ENCODE measurements at places on chromosomes 5 and 9. TPM values are rescaled to one million over a fixed set of nuclear protein-coding genes. Genes with fewer than 3 reads are reported as not detected.

Gene MARCHF11
- 2.7 TPM for polyA plus RNA-seq

Gene F2RL1
- 32.4 TPM for polyA plus RNA-seq

Gene WWC1
- polyA plus RNA-seq = 104 TPM

Gene ANGPTL2
- 9.7 TPM for polyA plus RNA-seq

Gene SH2D3C
- polyA plus RNA-seq = 17.6 TPM

Gene PGM5
- 35.6 TPM for polyA plus RNA-seq

Gene TRIM32
- 21.5 TPM for polyA plus RNA-seq

Gene ENHO
- polyA plus RNA-seq = 1.4 TPM

Gene MARVELD2
- polyA plus RNA-seq = 24.4 TPM

Gene ZCCHC10
- 28.8 TPM for polyA plus RNA-seq

DNA sequence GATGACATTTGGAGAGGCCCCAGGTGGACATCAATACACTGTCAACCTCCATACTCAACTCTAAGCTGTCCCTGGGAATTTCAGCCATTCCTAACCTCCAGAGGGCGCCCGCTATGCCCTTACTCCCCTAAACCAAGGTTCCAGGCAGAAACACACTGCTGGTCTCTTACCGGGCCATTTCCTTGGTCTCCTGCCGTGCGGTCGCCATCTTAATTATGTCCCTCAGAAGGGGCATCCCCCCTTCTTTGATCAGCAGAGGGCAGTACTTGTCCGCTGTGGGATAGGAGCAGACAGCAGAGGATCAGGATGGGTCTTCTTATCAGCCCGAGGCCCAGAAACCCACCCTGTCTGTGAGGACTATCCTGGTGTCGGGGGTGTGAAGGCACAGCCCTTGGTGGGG, 9.3 kb upstream of the ZDHHC12 start:
- peak; percentile 65 for DNase-seq

DNA sequence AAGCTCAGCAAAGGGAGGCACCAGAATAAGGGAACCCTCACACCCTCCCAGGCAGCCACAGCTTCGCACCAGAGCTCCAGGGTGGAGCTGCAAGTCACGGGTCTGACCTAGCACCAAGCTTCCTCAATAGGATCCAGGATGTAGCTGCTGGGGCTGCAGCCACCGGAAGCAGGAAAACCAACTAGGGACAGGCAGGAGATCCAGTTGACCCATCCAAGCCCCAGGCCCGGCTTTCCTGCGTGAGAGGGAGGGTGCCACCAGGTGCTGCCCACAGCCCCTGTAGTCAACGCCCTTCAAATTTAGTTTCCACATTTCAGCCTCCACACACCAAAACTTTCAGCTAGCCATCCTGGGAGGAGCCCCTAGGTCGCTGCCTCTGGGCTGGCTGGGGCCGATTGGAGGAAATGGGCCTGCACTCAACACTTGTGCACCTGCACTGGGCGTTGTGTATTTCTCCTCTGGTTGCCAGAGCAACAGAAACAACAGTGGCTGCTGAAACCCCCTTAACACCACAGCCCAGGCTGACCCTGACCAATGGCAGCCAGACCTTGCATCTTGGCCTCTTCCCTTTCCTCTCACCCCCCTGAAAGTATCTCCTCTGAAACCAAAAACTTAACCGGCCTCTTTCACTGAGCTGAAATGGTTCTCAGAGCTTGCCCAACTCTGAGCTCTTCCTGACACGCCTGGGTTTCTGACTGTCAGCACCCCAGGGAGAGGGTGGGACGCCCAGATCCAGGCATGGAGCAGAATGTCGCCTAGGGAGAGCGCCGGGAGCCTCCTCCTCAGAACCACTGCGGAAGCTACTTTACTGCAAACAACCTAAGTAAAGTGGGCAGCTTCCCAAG, 226.5 kb upstream of the MAP3K1 start:
- no peak for DNase-seq

- no peak for DNase-seq
Measured at GRCh38 chr9:87954230-87954629, 20.1 kb downstream of the CDK20 start.

GRCh38 chr5:12119657-12120056, 215.4 kb upstream of the CTNND2 start:
- DNase-seq = no peak

DNA sequence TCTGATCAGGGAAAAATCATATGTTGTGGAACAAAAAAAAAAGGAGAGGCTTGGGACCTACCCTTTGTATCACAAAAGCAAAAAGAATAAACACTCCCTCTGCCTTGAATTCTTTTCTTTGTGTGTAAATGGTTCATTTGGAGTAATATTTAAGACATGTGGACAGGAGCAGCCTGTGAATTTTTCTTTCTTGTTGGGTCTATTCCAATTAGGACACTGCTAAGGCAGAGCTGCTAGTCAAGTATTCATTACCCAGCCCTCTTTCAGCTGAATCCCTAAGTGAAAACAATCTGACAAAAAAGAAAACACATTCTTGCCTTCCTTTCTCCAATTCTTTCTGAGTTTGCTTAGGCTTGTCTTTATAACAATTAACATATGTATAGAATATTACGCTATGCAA, 330.0 kb downstream of the EBF1 start:
- DNase-seq = peak; percentile 60

- no peak for DNase-seq
Measured at GRCh38 chr5:169988206-169988605, 7.9 kb upstream of the INSYN2B start.

DNA sequence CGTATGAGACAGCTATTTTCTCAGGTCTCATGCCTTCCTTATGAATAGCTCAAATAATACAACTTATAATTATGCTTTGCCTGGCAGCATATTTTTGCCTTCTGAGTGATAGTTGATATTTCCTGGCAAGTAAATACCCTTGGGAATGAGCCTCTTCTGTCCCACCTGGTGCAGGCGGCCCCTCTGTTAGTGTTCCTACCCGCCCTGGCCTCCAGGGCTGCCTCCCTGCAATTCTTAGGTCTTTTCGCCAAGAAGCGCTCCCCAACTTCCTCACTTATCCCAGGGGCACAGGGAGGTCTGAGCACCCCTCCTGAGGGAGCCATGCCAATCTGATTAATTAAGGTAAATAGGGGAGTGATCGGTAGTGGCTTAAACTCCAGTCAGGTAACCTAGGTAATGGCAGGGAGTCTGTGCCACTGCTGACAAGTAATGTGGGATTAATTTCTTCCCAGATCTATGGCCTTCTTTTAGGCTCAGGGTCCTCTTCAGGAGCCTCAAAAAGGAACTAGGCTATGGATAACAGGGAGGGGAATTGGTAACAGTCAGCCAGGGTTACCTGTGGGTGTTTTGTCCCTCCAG, 81.5 kb downstream of the GALNT10 start:
- no peak for DNase-seq

- DNase-seq = no peak
Measured at GRCh38 chr9:95910023-95910707, 34.7 kb downstream of the ERCC6L2 start.

GRCh38 chr5:154302161-154302560, 111.6 kb downstream of the GALNT10 start:
- DNase-seq = no peak

DNA sequence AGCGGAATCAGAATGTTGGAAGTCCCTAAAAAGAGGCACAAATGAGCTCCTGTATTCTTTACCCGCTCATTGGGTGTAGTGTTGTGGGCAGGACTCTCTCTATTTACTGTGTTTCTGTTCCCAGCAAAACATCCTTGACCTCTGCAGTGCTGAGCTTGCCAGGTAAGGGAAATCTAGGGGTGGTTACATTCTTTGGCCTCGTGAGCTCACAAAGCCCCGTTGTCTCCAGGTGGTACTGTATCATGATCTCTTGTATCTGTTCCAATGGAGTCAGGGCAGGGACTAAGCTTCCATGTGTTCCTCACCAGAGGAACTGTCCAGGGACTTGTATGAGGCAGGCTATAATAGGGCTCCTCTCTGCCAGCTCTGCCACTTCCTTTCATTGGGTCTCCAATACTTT, 11.8 kb upstream of the IFNA14 start:
- DNase-seq = no peak

- DNase-seq = no peak
Measured at GRCh38 chr9:119934497-119934896, 565.3 kb upstream of the BRINP1 start.

- DNase-seq = peak; percentile 75
Measured at GRCh38 chr9:35489313-35490154, at the start of gene RUSC2. Gene RUSC2 (plus strand): TSS chr9:35490111. CDS start chr9:35546522, 56,411 bp downstream.

GRCh38 chr5:112034421-112034979, 277.5 kb upstream of the NREP start:
- no peak for DNase-seq

DNA sequence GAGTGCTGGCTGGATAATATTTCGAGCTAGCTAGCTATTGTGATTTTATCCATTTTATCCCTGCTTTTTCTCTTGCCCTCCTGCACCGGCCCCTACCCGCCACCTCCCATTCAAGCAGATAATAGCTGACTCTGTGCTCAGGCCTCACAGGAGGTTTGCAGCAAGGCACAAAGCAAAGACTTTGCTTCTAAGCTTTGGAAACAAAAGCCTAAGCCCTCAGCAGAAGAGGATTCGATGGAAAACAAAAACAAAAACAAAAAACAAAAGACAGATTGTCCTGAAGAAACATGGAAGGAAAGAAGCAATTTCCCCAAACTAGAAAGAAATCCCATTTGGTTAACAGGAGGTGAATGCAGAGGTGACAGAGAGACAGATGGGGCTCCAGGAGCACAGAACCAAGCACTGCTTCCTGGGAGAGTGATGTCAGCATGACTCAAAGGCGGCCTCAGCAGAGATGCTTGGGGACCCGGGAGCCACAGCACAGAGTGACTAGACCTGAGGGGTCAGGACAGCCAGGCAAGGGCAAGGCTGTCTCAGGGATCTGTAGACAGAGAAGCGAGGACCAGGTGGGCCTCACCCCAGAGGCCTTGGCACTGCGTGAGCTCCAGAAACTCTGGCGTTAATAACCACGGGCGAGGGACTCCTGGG, 28.4 kb downstream of the MTX3 start:
- no peak for DNase-seq

- no peak for DNase-seq
Measured at GRCh38 chr5:9284272-9284671, 261.6 kb downstream of the SEMA5A start.

DNA sequence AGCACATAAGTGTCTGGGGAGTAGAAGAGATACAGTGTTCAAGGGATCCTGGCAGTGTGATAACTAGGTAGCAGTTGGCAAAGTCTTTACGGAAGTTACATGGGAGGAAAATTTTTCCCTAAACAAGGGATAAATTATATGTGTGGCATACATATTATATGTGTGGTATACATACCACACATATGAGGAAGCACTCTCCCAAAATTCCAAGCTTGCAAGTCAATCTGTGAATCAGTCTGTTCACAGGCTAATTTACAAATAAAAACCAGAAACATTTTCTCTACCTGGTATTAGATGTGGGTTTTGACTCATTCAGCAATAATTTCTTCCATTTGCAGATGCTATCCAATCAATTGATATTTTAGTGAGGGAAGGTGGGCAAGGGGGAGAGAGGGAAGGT, 110.0 kb downstream of the ISOC1 start:
- no peak for DNase-seq

DNA sequence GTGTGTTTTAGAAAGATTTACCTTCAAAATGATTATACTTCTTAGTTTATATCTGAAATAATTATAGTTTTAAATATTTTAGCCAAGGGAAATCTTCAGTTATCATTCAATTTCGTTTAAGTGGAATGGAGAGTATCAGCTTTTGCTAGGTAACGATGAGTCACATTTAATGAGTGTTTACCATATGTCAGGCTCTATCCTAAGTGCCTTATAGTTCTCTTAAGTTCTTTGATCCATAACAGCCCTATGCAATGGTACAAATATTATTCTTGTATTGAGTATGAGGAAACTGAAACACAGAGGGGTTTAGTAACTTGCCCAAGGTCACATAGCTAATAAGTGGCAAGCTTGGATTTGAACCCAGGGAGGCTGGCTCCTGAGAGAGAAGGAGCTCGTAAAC, 37.5 kb upstream of the SHB start:
- no peak for DNase-seq
